CD4-positive, alpha-beta T cell treated with Interleukin-4 for 4 hours (primary cell): ENCODE measurements at places on chromosomes 5 and 9.

DNA sequence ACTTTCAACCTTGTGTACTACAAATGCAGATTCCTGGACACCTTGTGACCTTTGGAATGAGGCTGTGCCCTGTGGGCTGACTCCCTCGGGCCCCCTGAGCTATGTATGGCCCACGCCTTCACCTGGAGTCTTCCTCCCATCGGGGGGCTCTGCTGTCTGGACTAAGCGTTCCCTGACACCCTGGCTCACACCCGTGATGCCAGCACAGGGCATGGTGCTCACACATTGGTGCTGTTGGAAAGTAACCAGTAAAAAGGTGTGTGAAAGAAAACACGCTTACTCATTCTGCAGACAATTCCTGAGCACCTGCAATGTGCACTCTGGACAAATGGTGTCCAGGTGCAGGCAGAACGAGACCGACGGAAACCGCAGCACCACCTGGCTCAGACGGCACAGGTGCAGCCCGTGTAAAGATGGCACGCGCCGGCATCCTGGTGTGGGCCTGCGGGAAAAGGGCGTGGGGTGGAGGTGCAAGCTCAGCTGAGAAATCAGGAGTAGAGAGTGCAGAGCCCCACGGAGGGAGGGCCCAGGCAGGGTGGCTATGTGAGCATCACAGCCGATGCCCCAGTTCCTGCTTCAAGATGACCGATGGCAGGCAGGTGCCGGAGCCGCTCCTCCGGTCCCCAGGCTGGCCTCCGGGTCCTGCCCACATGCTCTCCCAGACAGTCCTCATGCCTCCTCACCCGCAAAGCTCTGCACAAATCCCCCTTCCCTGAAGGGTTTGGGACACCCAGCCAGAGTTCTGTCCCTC lies 11.0 kb downstream of the LPCAT1 start:
- no peak for DNase-seq

DNA sequence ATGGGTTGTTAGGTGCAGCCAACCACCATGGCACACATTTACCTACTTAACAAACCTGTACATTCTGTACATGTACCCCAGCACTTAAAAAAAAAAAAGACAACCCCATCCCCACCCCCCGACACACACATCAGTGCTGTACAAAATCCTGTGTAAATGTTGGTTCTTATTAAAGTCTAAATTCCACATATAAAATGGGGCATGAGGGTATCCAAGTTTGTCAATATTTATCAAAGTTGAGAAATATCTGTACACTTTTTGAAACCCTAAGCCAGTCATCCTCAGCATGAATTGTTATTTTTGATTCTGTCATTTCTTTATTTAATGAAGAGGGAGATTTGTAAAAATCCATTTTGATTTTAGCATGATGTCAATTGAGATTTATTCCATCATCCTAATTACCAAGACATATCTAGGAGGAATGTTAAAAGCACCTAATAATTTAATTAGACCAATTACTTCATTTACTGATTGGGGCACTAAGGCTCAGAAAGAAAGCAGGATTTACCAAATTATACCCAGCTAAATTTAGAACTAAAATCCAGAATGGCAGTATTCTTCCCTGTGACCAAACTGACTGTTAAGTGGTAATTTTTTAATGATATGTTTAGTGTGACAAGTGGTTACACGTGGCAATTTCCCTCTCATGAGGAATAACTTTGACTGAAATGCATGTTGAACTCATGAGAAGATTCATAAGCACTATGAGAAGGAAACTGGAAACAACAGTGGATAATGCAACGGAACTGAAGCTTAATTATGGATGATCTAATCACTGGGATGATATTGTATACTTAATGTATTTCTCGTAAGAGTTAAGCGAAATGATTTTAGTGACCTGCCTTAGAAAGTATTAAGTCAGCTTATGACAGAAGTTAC lies 195.9 kb downstream of the SGCD start:
- no peak for DNase-seq

- no peak for DNase-seq
Measured at GRCh38 chr9:6417186-6417585, 4.2 kb downstream of the UHRF2 start.

DNA sequence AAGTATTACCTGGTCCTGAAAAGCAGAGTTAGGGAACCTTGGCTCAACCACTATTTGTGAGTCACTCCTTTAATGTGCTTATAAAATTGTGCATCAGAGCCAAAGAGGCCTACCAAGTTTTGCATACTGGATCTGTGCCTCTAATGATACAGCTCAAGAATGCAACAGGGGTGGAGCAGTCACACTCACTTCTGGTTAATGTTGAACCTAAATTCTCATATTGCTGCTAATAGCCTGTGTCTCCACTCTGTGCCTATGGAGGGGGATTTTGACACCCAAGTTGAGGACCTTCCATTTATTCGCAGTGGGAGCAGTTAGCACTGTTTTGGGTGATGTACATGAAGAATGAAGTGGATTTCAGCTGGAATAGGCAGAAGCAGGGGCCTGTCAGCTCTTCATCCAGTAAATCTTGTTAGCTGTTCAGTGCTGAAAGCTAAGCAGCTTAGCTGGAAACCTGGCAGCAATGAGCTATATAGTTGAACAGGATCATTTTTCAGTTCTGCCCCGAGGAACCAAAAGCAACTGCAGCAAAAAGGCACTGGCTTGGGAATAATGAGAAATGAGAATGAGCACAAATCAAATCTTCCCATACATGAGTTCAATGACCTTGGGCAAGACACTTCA lies 9.7 kb downstream of the SH3TC2 start:
- no peak for DNase-seq

GRCh38 chr5:26889815-26890214 lies 148.6 kb downstream of the CDH9 start:
- DNase-seq = no peak

DNA sequence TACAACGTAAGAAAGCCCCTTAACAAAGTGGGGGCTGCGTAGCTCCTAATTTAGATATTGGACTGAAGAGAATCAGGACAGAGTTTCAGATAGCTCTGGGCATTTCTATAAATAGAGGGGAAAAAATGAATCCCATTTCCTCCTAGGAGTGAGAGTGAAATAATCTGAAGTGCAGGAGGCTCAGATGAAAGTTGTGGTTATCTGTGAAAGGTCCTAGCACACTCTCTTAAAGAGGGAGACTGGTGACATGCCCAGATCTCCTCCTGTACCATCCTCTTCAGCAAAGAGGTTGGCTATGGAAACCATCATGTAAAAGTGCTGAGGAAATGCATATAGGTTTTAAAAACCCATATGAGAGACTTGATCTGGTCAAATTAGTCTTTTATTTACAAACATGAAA lies 143.4 kb downstream of the GABRB2 start:
- no peak for DNase-seq

- DNase-seq = no peak
Measured at GRCh38 chr9:90198956-90199355, 443.7 kb downstream of the DIRAS2 start.

GRCh38 chr9:93576258-93577077 lies at the start of gene PHF2:
TSS of gene PHF2 (plus strand) at chr9:93576584. CDS start at chr9:93576774, 190 bp downstream.
- DNase-seq = peak; percentile 28

DNA sequence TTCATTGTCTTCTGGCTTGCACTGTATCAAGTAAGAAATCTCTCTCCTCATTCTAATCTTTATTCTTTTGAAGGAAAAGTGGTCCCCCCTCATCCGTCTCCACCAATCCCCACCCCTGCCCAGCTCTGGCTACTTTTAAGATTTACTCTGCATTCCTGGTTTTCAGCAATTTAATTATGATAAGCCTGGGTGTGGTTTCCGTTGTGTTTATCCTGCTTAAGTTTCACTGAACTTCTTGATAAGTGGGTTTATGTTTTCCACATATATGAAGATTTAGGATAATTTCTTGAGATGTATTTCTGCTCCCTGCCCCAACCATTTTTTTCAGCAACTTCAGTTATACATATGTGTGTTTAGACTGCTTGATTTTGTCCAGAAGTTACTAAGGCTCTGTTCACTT lies 46.5 kb downstream of the PTBP3 start:
- no peak for DNase-seq

- DNase-seq = no peak
Measured at GRCh38 chr9:81390792-81391456, 298.4 kb downstream of the TLE1 start.

GRCh38 chr5:2375757-2376250 lies 375.7 kb downstream of the IRX2 start:
- DNase-seq = no peak

DNA sequence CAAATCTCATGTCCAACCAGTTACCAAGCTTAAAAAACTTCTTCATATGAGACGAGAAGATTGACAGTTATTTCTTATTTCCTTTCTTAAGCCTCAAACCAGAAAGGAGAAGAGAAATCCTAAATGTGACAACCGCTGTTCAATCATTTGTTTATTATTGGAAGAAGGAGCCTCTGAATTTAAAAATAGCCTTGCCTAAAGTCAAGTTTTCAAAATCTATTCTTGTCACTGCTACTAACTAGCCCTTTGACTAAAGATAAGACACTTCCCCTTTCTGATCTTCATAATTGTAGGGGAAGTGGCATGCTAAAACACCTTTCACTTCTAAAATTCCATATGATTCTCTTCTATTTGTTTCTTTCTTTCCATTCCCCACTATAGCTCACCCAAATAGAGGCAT lies 106.2 kb upstream of the EMB start:
- DNase-seq = no peak

GRCh38 chr9:90290716-90291485 lies 351.7 kb downstream of the DIRAS2 start:
- DNase-seq = no peak

GRCh38 chr5:160747987-160748386 lies 104.0 kb downstream of the ATP10B start:
- no peak for DNase-seq

- no peak for DNase-seq
Measured at GRCh38 chr9:22975951-22976350, 529.3 kb downstream of the DMRTA1 start.

GRCh38 chr5:68070591-68071281 lies 144.8 kb upstream of the PIK3R1 start:
- DNase-seq = no peak

- no peak for DNase-seq
Measured at GRCh38 chr9:16060436-16061129, 507.7 kb downstream of the CCDC171 start.

DNA sequence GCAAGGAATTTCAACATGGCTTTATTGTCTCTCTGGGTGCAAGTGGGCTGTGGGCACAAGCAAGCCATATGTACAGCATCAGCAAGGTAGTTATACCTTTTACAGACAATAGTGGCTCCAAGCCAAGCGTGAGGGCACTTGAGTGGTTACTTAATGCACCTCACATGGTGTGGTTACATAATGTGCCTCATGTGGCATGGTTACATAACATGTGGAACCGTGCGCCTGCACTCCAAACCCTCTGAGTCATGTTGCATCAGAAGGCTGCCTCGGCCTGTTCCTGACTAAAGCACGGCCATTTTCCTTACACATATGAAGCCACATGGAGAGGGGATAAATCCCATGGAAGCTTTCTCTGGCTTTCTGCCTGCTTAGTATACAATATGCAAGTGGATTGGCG lies 150.9 kb downstream of the OSTF1 start:
- DNase-seq = no peak

DNA sequence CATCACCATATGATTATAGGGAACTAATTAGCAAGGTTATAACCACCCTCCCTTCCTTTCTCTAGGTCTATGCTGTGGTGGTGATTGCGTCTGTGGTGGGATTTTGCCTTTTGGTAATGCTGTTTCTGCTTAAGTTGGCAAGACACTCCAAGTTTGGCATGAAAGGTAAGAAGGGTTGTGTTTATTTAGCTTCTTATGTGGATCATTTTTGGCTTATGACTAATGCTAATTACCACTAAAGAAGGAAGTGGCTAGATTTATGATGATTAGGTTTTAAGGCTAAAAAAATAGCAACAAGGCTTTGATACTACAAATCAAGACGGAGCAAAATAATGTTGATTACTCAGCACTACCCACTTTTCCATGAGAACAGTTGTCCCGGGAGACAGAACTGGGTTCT lies 82.4 kb downstream of the NTRK2 start:
- DNase-seq = peak; percentile 49

DNA sequence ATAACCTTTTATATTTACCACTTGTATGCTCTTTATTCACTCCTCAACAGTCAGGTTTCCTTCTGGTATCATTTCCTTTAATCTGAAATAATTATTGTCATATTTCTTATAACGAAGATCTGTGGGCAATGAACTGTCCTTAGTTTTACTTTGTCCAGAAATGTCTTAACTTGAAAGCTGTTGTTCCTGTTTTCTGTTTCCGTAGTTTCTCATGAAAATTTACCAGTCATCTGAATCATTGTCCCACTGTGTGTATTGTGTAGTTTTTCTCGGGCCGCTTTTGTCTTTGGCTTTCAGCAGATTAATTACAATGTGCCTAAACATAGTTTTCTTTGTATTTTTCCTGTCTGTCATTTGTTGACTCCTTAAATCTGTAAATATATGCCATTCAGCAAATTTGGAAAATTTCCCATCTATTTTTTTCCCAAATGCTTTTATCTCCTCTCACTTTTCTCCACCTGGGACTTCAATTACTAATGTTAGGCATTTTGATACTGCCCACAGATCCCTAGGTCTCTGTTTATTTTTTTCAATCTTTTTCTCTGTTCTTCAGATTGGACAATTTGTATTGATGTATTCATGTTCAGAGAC lies 74.9 kb downstream of the PDE8B start:
- DNase-seq = no peak

GRCh38 chr9:82969291-82969690 lies 93.7 kb downstream of the RASEF start:
- DNase-seq = no peak

GRCh38 chr5:51203598-51203997 lies 179.7 kb upstream of the ISL1 start:
- DNase-seq = no peak

DNA sequence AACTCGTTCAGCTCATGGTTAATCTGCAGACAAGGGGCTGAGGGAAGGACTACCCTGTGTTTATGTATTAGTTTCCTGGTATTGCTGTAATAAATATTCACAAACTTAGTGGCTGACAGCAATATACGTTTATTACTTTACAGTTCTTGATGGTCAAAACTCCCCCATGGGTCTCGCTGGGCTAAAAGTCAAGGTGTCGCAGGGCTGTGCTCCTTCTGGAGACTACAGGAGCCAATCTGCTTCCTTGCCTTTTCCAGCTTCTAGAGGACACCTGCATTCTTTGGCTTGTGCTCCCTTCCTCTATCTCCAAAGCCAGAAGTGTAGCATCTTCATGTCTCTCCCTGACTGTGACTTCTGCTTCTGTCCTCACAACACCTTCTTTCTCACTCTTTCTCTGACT lies 653.8 kb upstream of the RIOK2 start:
- no peak for DNase-seq
